NCI-H69 (cell line): ENCODE measurements at places on chromosomes 2 and 18.

DNA sequence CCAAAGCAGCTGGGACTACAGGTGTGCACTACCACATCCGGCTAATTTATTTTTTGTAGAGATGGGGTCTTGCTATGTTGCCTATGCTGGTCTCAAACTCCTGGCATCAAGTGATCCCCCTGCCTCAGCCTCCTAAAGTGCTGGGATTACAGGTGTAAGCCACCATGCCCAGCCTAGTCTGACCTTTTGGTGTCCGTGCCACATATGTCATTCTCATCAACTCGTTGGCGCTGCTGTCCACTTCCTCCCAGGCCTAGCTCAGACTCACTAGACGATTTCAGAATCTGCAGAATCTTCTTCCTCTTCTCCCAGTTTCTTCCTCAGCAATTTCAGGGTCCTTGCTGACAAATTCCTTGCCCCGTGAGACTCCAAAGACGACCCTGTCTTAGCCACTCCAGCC, 39.8 kb upstream of the DNMT3A start:
- no peak for DNase-seq

DNA sequence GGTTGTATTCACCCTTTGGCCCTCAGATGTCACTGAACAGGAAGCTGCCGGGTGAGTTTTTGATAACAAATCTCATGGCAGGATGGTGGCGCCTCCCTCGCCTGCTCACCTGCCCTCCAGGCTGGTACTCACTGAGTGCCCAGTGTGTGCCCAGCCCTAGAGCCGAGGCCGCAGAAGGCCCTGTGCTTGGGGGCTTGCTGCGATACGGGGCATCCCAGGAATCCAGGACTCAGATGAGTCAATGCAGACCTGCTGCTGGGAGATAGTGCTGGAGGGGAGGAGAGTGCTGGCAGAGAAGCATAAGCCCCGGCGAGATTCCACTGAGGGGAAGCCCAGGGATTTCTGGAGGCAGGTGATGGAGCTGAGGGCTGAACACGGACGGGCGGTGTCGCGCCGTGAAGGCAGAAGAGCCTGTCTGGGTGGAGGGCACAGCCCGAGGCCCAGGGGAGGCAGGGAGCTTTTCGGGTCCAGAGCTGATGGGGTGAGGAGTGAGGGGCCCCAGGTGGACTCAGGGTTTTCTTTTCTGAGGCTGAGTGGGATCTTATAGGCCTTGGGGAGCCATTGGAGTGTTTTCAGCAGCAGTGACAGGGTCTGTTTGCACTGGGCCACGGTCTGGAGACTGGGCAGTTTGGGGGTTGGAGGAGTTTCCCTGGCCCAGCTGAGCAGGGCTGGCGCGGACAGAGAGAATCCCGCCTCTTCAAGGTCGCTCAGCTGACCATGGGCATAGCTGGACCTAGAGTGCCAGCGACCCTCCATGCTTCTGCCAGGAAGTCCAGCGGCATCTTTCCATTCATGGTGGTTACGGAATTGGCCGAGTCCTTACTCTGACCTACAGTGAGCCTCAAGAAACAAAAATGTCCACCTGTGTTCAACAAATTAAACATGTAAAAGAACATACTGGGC, 35.5 kb downstream of the LDLRAD4 start:
- no peak for DNase-seq

DNA sequence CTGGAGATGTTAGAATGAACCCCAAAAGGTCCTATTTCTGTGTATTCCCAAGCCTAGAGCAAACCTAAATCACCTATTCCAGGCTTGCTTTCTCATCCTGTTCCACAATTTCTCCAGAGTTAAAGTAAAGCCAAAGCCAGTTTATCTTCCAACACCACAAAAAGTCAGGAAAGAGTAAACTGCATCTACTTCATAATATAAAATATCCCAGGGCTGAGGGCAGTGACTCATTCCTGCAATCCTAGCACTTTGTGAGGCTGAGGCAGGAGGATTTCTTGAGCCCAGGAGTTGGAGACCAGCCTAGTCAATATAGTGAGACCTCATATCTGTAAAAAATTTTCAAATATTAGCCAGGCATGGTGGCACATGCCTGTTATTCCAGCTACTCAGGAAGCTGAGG, 241.4 kb downstream of the CDH20 start:
- no peak for DNase-seq

GRCh38 chr2:42964439-42965083, 172.2 kb upstream of the HAAO start:
- DNase-seq, result no peak

DNA sequence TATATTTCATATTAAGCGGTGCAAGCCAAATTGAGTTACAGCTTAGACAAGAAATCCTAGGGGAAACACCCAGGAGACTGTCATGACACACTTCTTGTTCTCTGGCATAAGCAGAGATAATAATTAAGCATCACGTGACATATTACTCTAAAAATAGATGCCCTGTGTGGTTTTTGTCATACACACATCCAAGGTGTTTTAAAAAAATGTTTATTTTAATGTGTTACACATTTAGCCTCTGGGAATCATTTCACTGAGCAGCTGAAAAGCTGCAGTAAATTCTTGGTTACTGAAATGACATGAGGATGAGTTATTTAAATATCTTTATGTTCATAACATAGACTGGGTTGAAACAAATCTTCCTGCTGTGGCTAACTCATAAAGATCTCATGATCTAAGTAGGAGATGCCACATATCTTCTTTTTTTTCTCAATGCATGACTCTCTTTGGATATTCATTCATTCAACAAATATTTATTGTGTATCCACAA, 38.0 kb upstream of the ERMN start:
- DNase-seq, result no peak
